Calu3 (cell line): ENCODE measurements at places on chromosomes 13 and 19. TPM values are rescaled to one million over a fixed set of nuclear protein-coding genes. Genes with fewer than 3 reads are reported as not detected.
A peak's percentile ranks its signal among the peaks of the same experiment; 100 is the strongest.

GRCh38 chr19:36100476-36100875 is 10.5 kb upstream of the OVOL3 start:
- DNase-seq: no peak

- no peak for DNase-seq
Measured at GRCh38 chr19:45254044-45254531, 3.0 kb downstream of the MARK4 start.

DNA sequence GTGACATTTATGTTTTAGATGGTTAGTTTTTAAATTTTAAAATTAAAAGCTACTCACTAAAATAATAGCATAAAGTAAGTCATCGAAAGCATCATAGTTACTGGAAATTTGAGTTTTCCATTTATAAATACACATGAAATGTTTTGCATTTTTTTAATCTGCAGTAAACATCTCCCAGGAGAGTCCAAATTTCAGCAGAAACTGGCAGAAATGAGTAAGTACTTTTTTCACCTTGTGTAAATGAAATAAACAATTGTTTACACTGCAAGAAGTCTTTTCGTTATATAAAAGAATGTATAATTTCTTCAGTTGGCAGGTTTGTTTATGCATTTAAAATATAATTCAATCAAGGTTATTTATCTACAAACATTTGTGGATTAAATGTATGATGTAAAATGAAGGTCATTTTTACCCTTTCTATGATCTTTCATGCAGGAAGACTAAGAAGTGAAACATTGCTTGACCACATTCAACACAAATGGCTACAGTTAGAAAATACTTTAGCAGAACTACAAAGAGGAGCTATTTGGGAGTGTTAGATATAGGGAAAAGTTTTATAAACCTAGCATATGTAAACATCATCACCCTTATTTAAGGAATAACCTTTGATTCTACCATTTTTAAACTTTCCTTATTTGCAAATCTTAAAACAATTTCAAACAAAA is 55.6 kb downstream of the RCBTB2 start:
- DNase-seq: no peak

DNA sequence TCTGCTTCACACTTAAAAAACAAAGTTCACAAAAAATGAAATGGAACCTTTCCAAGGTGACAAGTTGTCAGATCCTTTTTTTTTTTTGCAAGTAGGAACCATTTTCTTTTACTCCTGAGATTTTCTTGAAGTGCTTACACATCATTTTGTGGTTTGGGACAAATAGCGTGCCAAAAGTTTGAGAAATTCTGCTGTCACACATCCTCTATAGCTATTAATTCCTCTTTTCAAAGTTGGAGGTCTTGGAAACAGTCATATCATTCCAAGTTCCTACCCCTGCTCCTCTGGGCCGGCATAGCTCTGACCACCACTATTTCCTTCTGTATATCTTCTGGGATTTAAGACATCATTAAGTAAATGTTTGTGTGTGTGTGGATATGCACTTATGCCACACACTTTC is 421.6 kb upstream of the SLC10A2 start:
- no peak for DNase-seq

GRCh38 chr13:39202746-39203145 is 164.5 kb downstream of the NHLRC3 start:
- no peak for DNase-seq

DNA sequence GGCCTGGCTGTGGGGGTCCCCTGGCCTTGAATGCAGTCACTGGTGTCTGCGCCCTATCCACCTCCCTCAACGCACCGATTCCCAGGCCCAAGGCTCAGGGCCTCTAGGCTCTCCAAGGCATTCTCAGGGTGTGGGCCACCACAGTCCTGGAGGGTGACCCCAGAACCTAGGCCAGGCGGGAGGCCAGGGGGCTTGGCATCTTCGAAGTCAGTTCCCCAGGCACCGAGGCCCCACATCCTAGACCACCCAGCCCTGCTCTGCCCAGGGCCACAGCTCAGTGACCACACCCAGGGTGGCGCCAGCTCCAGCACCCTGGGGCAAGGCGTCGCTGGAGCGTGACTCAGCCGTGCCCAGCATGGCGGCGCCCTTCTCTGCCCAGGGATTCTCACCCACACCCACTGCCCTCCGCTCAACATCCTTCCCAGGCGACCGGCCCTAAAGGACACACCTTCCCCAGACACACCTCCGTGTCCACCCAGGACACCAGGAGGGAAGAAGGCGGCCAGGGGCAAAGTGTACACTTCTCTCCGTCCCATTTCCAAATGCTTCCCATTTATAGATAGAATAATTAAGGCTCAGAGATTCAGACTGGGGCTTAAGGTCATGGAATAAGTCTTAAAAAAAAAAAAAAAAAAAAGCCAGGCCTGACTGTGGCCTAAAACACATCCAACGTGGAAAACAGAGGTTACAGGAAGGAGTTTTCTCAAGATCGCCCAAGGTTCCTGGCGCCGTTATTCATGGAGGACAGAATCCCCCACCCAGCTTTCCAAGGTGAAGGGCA is 36.4 kb upstream of the NANOS3 start:
- peak; percentile 76 for DNase-seq

GRCh38 chr13:83829810-83830209 is 52.5 kb downstream of the SLITRK1 start:
- DNase-seq: no peak

- no peak for DNase-seq
Measured at GRCh38 chr13:105804561-105805190, 730.8 kb downstream of the EFNB2 start.

Gene RAVER1
- 38.5 and 43.2 TPM in 2 replicates for total RNA-seq

Gene CYP4F2
- total RNA-seq: 0.22 TPM in 1 of 2 replicates, not detected in the other

Gene KISS1R
- not detected in 2 replicates for total RNA-seq
